Activated T-helper 1 cell treated with anti-CD3 and anti-CD28 coated beads, Interleukin-2, amount 50 U/mL, for 16 hours (primary cell): ENCODE measurements at places on chromosomes 11 and 22.

DNA sequence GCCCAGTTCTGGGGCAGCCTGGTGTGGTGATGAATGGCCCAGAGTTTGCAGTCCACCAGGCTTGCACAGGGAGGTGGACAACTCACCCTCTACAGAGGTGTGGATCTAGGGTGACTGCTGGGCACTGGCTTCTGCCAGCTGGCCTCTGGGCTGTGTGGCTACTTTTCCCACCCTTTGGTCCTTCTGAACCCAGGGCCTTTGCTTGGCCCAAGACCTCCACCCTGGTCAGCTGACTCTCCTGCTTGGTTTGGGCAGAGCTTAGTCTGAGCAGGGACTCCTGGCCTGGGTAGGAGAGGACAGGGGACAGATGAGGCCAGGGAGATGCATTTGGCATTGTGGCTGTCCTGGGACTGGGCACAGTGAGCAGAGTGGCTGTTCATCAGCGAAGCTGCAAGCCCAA is 83.0 kb upstream of the SHANK2 start:
- DNase-seq, result no peak

DNA sequence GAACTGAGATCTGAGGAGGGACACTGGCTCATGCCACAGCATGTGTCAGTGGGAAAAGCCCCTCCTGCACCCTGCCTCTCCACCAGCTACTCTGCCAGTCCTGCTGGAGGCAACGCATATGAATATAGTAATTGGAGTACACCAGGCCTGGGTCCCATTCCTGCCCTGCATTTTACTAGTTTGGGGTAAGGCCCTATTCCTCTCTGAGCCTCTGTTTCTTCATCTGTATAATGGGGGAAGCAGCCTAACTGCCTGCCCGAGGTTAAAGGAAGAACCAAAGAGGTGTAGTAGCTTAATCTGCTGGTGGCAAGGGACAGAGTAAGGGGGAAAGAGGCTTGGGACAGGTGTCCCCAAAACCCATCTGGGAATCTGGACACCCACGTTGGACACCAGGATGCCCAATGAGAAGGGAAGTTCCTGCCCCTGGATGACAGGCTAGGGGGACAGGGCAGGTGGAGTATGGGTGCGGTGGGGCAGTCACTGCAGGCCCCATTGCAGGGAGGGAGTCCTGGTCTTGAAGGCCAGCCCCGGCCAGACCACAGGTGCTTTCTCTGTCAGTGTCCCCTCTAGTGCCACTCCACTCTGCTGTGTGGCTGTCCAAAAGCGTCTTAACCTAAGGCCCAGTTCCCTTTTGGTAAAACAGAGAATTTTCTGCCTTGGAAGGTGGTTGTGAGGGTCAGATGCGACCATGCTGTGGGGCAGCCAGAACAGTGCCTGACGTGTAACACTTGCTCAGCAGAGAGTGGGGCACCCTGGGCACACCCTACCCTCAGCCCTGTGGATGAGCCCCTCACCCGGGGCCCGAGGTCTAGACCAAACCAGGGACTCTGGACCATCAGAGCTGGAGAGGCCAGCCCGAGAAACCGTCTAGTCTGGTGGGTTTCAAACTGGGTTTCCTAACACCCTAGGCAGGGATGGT is 11.5 kb downstream of the TSKU start:
- DNase-seq, result no peak

DNA sequence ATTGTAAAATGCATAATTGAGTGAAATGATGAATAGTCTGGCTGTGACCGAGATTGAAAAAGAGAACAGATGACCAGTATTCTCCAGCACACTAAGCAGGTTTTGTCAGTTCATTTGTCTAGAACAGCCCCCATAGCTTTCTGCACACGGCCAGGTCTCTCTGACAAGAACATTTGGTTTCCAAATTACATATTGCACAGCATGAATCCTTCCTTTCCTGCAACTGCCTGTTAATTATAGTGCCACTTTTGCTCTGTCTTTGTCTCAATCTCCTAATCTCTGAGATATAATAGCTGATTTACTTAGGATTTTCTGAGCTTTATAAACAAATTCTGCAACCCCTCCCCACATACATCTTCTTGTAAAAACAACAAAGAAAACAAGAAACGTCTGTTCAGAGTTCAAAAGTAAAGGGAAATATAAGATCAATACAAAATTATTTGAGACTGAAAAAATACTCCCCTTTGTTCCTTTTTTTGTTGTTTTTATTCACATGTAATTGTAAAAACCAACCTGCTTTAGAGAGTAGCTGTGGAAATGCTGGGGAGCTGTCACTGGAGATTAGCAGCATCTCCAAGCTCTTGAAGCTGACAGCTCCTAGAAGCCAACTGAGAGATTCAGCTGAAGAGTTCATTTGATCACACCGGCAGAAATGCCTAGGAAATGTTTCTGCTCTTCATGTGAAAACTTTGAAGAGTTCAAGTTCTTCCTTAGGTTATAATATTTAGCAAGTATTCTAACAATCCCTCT is 998.1 kb downstream of the DLG2 start:
- no peak for DNase-seq

DNA sequence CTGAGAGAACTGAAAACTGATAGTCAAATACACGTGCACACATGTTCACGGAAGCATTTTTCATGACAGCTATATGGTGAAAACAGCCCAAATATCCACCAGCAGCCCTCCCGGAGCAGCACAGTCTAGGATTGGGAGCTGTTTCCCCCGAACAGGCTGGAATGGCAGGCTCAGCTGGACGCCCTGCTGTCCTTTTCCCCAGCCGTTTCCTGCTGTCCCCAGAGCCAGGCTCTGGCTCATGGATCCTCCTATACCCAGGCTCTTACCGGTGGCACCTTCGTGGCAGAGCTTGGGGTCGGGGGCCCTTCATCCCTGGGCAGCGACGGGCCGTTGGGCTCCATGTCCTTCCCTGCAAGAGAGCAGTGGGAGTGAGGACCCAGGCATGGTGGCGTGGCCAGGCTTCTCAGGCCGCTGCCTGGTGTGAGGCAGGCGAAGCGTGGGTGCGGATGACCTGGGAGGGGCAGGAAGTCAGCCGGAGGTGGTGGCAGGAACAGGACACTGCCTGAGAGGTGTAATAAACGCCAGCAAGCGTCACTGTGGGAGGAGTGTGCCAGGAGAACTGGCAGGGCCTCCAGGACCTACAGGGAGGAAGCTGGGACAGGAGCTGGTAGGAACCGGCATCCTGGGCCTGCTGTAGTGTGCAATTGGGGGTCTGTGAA is 38.8 kb downstream of the OSBPL5 start:
- DNase-seq, result no peak

- no peak for DNase-seq
Measured at GRCh38 chr11:7571640-7572000, 57.8 kb downstream of the PPFIBP2 start.

GRCh38 chr11:120121914-120122473 is 15.9 kb downstream of the TRIM29 start:
- DNase-seq, result no peak
